ENCODE measurements at places on chromosomes 3 and 15. TPM values are rescaled to one million over a fixed set of nuclear protein-coding genes. Genes with fewer than 3 reads are reported as not detected.

HTR3E gene
- total RNA-seq: not detected

XCR1 gene
- under 0.01 TPM for total RNA-seq

DNA sequence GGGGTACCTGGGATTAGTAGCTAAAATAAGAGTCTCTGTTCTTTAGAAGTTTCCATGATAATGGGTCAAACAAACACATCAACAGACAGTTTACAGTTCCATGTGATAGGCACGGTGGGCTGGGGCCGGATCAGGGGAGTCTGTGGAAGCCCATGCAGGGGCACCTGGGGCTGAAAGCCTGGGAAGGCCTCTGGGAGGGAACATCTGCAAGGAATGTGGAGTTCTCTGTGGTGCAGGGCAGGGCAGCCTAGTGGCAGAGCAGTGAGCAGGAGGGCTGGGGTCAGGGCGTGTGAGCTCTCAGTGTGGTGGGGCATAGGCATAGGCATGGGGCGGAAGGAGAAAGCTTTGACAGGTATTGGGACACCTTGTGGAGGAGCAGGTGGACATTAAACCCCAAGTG, 207.7 kb upstream of the TRIM42 start:
- H3K4me1 ChIP-seq: no peaks in the 10 kb centered on the region
- DNase-seq: no peak
- no peak overlapping the region for H3K27ac ChIP-seq
- H3K27me3 ChIP-seq: no peaks in the 10 kb centered on the region
- H3K4me3 ChIP-seq: no peak overlapping the region

C3orf85 gene
- total RNA-seq: 0.55 TPM

NR1I2 gene
- total RNA-seq: not detected

DNA sequence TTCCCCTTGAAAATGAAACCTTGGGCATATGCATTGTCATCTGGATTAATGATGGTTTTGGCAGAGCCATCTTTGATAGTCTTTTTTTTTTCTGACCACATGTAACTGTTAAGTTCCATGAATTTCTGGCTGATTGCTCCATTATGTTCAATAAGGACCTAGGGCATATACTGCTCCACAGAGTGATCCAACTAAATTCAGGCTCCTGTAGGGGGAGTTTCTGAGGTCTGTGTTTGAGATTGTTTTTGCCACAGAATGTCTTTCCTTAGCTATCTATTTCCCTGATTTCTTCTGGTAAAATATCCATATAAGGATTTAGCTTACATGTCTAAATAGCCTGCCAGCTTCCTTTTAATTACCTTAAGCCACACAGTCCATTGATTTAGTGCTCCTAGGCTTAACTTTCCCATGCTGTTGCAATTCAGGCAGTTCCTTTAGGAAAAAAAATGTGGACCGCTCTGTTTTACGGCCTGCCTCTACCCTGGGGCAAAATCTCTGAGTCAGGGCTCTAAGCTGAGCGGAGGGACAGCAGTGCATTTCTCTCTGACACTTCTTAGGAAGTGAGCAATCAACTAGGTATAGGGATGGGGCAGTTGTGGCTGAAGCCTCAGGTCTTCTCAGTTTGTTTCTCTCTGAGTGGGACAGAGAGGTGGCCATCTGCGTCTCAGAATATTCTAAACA, 796.2 kb downstream of the NR2F2 start:
- H3K4me3 ChIP-seq: no peak overlapping the region
- no peaks in the 10 kb centered on the region for H3K4me1 ChIP-seq
- no peak for DNase-seq

GRCh38 chr15:90871716-90872485, 3.5 kb downstream of the FURIN start:
- H3K4me1 ChIP-seq: peaks cover 49% of the 10 kb centered on the region
- peaks cover 18% of the 10 kb centered on the region for H3K36me3 ChIP-seq
- H3K27ac ChIP-seq: peak overlapping the region; percentile 93
- H3K4me3 ChIP-seq: peak overlapping the region; percentile 91
- DNase-seq: no peak

DNA sequence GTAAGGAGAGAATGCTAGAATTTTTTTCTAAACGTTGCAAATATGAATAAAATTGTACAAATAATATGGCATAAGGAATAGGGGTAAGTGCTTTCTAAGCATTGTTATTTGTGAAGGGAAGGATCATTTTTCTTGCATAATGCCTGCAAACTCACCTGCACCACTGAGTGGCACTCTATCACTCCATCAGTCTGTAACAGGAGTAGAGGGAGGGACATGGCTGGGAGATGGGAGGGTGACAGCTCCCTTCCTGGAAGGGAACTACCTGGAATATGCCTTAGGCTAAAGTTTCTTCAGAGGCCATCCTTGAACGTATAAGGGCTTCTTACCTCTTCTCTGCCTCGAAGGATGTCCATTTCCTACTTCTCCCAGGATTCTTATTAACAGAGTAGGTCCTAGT, 3.0 kb downstream of the NAALADL2 start:
- H3K4me1 ChIP-seq: no peaks in the 10 kb centered on the region
- H3K27ac ChIP-seq: peak overlapping the region; percentile 43
- H3K36me3 ChIP-seq: no peaks in the 10 kb centered on the region
- peak; percentile 60 for DNase-seq
- H3K27me3 ChIP-seq: no peaks in the 10 kb centered on the region

GRCh38 chr3:58638591-58638990, 28.0 kb downstream of the FAM3D start:
- H3K36me3 ChIP-seq: no peaks in the 10 kb centered on the region
- DNase-seq: no peak
- H3K4me1 ChIP-seq: no peaks in the 10 kb centered on the region
- no peaks in the 10 kb centered on the region for H3K27me3 ChIP-seq

PCOLCE2 gene
- total RNA-seq: not detected

IDH3A gene
- total RNA-seq: 731 TPM

IFRD2 gene
- 193 TPM for total RNA-seq

CCR3 gene
- total RNA-seq: not detected

FURIN gene
- total RNA-seq: 53.6 TPM

PLXND1 gene
- total RNA-seq: 127 TPM

GRCh38 chr3:159770998-159771397, 217.6 kb upstream of the IL12A start:
- no peak for DNase-seq
- no peaks in the 10 kb centered on the region for H3K27me3 ChIP-seq
- no peak overlapping the region for H3K27ac ChIP-seq
- no peaks in the 10 kb centered on the region for H3K36me3 ChIP-seq
- peaks cover 27% of the 10 kb centered on the region for H3K4me1 ChIP-seq

IL5RA gene
- total RNA-seq: 0.92 TPM
